ENCODE measurements at places on chromosomes 13 and 19.

- no peak for DNase-seq
Measured at GRCh38 chr19:6379744-6380143, 4.0 kb upstream of the PSPN start.

- DNase-seq = no peak
Measured at GRCh38 chr13:94914895-94915294, 202.6 kb upstream of the SOX21 start.

DNA sequence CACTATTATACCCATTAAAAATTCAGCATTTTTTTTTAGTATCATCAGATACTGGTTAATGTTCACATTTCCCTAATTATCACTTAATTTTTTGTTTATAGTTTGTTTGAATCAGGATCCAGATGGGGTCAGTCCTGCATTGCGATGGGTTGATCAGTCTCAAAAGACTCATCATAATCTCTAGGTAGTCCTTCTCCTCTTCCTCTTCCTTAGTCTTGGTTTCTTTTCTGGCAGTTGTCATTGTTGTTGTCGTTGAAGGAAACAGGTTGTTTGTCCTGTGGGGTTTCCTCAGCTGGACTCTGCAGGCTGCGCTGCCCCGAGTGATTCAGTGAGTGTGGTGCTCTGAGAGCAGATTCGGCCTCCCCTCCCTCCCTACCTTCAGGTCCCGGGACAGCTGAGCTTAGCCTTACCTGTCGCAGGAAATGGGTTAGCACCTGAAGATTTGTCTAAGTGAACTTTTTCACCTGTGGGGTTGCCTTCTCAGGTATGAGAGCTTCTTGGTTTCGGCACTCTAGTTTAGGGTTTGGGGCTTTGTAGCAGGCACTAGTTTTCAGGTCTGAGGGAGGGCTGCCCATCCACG, 34.1 kb downstream of the NFIX start:
- DNase-seq = no peak

- no peak for DNase-seq
Measured at GRCh38 chr19:17889609-17890214, 18.0 kb downstream of the SLC5A5 start.

DNA sequence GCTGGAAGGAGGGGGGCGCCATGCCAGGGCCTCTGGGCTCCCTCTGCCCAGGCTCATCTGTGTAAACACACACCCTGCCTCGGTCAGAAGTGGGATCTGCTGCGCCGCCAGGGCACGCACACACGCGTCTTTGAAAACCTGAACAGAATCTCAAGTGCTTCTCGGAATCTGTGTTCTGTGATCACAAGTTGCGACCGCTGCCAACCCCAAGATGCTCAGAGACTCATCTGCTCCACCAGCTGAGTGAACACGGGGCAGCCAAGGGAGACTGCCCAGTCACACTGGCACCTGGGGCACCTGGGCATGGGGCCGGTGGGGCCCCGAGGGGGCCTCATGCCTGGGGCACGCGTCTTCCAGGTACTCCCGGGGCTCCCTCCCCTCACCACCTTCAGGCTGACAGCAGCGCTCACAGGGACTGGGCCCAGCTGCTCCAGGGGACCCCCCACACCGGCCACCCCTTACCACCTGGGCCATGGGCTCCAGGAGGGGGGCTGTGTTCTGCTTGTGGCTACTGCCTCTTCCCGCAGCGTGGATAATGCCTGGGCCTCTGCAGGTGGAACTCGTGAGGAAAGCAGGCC, 59.0 kb downstream of the KLF2 start:
- no peak for DNase-seq

GRCh38 chr13:99778500-99778899, 193.1 kb downstream of the ZIC5 start:
- DNase-seq = no peak

Data from stimulated activated CD8-positive, alpha-beta memory T cell treated with anti-CD3 and anti-CD28 coated beads, Interleukin-7, amount 100 ng/mL, for 4 hours (primary cell).